Naive thymus-derived CD8-positive, alpha-beta T cell (primary cell): ENCODE measurements at places on chromosomes 2 and 18. TPM values are rescaled to one million over a fixed set of nuclear protein-coding genes. Genes with fewer than 3 reads are reported as not detected.
A peak's percentile ranks its signal among the peaks of the same experiment; 100 is the strongest.

DNA sequence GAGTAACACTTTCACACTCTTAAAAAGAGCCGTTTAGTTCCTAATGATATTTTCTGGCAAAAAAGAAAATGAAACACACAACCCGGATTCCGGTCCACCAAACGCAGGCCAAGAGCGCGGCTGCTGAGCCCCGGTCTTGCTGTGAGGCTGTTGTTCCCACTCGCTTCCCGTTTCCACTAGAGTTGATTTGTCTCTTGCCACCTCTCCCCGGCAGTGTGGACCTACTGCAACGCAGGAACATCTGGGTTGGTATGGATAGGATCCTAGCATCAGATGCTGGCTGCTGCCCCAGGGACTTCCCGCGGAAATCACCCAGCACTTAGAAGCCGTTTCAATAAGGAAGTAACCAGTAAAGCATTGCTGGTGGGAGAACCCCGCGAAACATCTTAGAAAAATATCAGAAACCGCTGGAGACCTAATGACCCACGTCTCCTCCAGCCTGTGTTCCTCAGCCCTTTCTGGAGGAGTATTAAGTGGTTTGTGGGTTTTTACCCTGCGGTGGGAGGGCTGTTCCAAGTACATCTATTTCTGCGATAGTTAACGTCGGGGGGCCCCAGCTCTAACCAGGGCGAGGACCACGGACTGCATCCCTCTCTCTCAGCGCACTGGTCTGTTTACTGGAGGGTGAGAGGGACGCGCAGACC lies 939 bp downstream of the DOCK10 start:
- peak; percentile 37 for DNase-seq

DNA sequence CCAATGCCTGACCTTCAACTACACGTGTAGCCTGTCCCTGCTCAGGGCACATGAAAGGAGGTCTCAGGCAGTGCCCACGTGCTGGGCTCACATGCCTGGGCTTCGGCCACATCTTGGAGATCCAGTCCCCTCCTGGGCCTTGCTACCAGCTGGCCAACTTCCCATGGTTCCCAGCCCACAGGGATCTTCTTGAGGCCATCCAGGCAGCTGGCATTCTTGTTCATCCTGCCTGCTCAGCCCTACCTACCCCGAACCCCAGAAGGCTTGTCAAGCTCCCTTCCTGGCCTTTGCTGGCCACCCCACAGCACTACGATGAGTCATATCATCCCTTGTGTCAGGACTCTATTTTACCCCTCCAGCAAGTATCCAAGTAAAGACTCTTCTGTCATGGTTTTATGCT lies 97.1 kb downstream of the ZBTB7C start:
- DNase-seq: no peak

- DNase-seq: no peak
These were observed 176.9 kb downstream of the BCL2 start for GRCh38 chr18:63142594-63143225.

GRCh38 chr2:28643327-28643726 lies 108.3 kb upstream of the PPP1CB start:
- DNase-seq: no peak

The NAGK gene
- polyA plus RNA-seq: 33.7 TPM

GRCh38 chr2:15253247-15253646 lies 307.9 kb downstream of the NBAS start:
- DNase-seq: no peak

GRCh38 chr2:97742381-97742847 lies 29.0 kb downstream of the ZAP70 start:
- no peak for DNase-seq

GRCh38 chr18:63187791-63188460 lies 131.6 kb downstream of the BCL2 start:
- DNase-seq: no peak

GRCh38 chr18:56532176-56532840 lies 106.1 kb downstream of the TXNL1 start:
- no peak for DNase-seq

DNA sequence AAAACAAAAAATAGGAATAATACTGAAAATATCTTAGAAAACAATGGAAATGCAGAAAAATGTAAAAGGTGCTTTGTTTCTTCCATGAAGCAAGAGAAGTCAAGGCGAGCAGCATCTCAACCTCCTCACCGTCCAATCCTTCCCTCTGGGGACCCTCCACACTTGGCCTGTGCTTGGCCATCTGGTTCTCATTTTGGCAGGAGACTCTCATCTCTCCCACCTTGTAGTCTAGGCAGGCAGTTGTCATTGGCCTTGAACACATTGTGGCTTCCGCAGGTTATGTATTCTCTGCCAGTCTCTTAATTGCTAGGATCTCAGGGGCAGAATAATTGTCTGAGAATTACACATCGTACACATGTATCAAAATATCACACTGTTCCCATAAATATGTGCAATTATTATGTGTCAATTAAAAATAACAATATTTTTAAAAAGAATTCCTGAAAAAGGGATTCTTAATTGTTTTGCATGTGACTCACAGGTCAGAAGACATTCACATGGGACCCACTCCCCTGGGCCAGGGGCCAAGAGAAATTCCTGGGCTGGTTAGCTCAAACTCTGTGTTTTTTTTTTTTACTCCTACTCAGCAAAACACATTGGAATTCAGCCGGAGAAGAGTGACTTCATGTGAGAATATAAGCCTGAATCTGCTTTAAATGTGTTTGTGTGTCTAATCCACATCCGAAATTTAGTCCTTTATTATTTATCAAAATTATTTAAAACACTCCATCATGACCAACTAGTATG lies 14.0 kb upstream of the ANKRD62 start:
- no peak for DNase-seq

The STAT4 gene
- 75.8 TPM for polyA plus RNA-seq

- no peak for DNase-seq
These were observed 2.2 kb upstream of the SLC40A1 start for GRCh38 chr2:189582809-189583192.

GRCh38 chr2:124797049-124797448 lies 772.0 kb downstream of the CNTNAP5 start:
- DNase-seq: no peak

DNA sequence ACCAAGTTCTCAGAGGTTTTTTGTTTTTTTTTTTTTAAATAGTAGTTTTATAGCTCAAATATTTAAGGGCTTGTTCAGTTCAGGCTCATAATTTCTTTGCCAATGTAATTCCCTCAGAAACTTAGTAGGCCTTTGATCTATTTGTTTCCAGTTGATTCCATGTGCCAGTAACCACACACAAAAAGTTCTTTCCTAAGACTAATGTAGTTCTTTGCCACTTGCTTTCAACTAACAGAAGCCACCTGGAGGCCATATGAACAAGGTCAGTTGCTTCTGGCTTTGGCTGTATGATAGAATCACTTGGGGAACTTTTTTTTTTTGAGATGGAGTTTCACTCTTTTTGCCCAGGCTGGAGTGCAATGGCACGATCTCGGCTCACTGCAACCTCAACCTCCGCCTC lies 100.7 kb downstream of the DTNB start:
- DNase-seq: no peak

DNA sequence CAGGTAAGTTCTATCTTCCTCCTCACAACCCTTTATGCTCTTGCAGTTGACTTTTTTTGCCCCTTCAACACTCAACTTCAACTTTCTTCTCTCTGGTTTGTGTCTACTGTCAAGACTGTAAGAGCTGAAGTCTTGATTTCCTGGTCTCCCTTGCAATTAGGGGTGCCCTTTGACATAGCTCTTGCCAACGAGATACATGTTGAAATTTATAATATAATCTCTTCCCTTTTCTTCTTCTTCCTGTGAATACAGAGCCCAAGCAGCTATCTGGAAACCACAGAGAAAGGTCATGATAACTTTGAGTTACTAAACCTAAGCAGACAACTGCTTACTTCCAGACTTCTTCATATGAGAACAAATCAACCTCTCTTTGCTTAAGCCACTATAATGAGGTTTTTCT lies 163.5 kb downstream of the MC4R start:
- no peak for DNase-seq

DNA sequence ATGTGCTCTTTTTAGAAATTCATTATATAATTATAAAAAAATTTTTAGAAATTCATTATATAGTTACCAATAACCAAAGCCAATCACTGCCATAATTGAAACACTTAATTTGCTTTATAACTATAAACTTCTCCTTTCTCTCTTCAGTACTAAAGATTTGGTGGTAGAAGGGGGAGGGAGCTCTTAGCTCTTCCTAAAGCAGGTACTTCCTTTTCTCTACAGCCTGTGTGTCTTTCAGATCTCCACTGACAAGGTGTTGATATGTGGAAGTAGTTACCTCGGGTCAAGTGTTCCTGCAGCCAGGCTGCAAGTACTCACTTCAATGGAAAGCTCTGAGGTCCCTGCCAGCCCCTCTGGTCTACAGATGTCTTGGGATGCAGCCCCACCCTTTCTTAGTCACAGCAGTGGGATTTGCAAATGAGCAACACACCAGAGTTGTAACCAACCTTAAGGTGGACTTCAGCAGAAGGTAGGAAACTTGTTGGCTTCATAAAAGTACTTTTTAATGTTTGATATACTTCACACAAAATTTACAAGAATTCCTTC lies 690.0 kb downstream of the ARHGAP15 start:
- no peak for DNase-seq

The HK2 gene
- polyA plus RNA-seq: 5.7 TPM

GRCh38 chr2:20110876-20111275 lies 59.4 kb upstream of the LAPTM4A start:
- no peak for DNase-seq

The ADD2 gene
- polyA plus RNA-seq: 3.3 TPM

- DNase-seq: no peak
These were observed 57.0 kb upstream of the CYRIA start for GRCh38 chr2:16722677-16723076.

- DNase-seq: no peak
These were observed 280.7 kb downstream of the LPIN1 start for GRCh38 chr2:12027136-12027535.

DNA sequence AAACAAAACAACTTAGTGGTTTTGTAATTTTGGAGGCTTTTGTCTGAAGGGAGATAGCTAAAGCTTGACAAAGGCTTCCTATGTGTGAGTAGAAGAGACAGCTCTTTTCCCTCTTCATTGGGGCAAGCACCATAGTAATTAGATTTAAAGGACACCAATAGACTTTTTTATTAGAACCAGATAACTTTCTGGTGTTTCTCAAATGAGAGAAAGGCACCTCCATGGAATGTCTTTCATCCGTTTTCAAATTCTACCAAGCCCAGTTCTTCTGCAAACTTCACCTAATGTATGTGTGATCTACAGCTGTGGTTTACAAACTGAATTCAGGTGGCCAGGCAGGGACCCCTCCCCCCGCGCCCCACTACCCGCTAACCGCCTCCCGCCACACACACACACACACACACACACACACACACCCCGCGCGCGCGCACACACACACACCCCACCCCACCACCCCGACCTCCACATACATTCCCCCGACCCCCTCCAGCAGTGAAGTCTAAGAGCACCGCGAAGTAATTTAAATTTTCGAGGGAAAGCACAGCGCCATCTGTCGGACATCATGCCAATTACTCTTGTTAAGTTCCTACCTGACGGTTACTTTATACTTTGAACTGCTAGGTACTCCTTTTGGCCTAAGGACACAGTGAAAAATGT lies 31.6 kb upstream of the PPP1R1C start:
- DNase-seq: peak; percentile 31

DNA sequence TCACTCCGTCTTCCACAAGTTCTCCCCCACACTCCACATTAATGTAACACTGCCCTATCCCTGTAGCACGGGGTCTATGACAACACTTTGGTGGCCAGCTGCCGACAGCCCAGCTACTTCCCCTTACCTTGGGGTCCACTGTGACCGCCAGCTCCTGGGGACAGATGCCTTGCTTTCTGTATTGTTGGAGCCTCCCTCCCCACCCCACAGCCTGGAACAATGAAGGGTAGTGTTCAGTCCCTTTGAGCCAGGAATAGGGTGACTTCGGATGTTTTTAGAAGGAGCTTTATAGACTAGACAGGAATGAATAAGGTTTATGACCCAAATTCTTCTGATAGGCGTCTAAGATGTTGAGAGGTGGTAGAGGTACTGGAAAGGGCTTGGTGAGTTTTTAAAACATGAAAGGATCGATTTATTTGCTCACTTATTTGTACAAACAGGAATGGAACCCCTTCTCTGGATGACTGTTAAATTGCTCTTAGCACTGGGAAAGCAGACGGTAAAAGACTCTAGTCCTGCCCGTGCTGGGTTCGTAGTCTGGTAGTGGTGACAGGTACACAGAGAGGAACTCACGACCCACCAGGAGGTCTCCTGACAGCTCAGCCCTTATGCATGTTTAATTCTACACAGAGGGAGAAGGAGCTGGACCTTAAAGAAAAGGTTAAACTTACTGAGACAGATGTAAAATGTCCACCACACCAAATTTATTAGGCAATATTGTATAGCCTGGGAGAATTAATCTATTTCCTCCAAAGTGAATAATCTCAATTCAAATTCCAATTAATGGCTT lies 90.9 kb downstream of the MYCN start:
- DNase-seq: no peak

DNA sequence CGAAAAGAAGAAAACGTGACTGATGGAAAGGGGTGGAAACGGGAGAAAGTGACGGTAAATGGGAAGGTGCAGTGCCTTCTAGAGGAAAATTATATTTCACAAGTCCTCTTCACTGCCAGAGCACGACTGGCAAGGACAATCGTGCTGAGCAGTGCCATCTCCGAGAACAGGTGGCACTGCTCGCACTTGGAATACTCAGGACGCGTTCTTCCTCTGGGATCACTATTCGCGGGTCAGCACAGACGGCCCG lies 364 bp downstream of the STAT1 start:
- DNase-seq: no peak

GRCh38 chr2:71215447-71215846 lies 11.5 kb downstream of the PAIP2B start:
- DNase-seq: no peak

The UPP2 gene
- not detected for polyA plus RNA-seq

GRCh38 chr2:43515807-43516497 lies 79.9 kb downstream of the THADA start:
- DNase-seq: no peak

The CDKL4 gene
- not detected for polyA plus RNA-seq

DNA sequence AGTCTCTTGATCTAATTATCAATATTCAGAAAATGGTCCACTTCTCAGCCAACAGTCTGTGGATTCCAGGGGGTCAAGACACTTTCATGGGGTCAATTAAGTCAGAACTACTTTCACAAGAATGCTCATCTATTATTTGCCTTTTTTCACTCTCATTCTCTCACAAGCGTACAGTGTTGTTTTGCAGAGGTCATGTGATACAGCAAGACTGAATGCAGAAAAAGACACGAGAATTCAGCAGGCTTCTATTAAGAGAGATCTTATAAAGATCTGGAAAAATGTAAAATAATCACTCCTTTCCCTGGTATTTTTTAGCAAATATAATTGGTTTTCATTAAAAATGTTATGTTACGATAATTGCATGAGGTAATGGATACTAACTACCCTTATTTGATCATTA lies 8.7 kb downstream of the RPRD1A start:
- no peak for DNase-seq

- DNase-seq: no peak
These were observed 3.9 kb downstream of the HEATR5B start for GRCh38 chr2:37080266-37080665.

- no peak for DNase-seq
These were observed 36.6 kb downstream of the ARL6IP6 start for GRCh38 chr2:152755029-152755428.

DNA sequence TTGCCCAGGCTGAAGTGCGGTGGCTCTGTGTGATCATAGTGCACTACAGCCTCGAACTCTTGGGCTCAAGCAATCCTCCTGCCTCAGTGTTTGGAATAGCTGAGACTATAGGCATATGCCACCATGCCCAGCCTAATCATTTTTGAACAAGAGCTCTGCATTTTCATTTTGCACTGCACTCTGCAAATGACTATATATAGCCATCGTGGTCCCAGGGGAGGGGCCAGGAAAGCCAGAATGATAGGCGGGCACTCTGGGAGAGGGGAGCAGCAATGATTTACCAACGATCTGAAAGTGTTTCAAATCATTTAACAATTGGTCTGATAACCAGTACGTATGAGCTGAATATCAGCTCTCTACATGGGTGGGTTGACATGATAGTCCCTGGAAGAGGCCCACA lies 22.3 kb upstream of the ST3GAL5 start:
- DNase-seq: no peak
